ENCODE measurements at places on chromosomes 3 and 15.

GRCh38 chr3:172982736-172983364, 158.2 kb downstream of the SPATA16 start:
- no peak for DNase-seq

DNA sequence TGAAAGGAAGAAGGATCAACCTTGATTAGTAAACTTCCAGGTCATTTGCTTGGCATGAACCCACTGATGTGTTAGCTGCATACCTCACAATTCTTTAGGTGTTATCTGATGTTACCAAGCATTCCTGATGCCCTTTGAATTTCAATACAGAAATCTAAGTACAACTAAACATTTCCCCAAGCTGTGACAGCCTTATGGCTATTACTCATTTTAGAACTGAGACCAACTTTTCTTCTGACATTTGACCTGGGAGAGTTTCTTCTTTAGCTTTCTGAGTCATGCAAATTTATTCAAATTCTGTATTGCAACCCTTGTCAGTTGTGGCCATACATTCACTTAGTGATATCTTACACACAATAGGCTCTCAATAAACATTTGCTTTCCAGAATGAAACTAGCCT, 124.3 kb downstream of the TIGIT start:
- DNase-seq: no peak

- DNase-seq: no peak
Observed at GRCh38 chr3:181756645-181757297, 45.0 kb downstream of the SOX2 start.

- DNase-seq: no peak
Observed at GRCh38 chr3:183815951-183816475, 9.4 kb downstream of the MAP6D1 start.

GRCh38 chr3:41693799-41694198, 268.1 kb downstream of the ULK4 start:
- DNase-seq: no peak

DNA sequence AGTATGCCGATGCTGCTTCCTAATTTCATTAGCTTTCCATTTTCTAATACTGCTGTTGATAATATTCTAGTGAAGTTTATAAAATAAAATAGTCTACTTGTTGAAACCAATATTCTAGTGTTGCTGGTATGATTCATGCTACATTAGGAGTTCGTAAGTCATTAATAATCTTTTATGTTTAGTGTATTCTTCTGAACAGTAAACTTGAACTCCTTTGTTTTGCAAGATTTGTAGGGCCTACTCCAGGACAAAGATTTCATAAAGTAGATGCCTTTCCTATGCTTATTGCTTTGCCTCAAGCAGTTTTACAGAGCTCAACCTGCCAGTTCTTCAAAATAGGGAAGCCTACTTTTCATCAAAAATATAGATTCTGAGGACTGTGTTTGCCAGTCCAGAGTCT, 111.5 kb downstream of the RSRC1 start:
- DNase-seq: no peak

DNA sequence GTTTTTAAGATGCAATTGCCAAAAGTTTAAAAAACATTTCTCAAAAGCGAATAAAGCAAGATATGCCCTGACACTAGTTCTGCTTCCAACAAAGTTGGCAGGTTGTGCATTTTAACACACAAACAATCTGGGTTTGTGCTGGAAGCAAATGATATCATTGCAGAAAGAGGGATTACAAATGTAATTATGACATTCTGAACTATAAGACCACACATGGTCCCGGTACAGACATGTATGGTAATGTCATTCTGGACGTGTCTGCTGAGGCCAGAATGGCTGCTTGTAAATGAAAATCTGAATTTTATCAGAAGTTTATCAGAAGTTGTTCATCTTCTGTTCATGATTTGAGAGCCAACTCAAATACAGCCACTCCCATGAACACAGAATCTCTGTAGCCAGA, 10.7 kb downstream of the TMC3 start:
- DNase-seq: no peak

- DNase-seq: no peak
Observed at GRCh38 chr15:89412905-89413411, 78.3 kb upstream of the POLG start.

DNA sequence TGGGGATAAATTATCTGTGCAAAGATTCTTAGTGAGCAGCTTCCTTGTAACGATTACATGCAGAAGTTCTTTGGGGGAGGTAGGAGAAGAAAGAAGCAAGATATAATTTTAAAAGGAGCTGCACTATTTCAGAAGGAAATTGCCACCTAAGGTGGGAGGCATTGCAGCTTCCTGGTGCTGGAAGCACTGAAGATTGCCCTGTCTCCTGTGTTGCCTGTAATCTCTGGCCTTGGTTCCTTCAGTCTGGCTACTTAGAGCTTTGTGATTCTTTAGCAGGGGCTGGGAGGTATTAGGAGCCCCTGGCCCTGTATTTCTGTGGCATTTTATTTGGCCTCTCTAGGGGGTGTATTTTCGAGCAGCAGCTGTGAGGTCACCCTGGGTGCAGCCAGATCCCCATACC, 35.5 kb downstream of the CACNA2D3 start:
- DNase-seq: no peak

GRCh38 chr3:47846186-47846879, 43.4 kb downstream of the DHX30 start:
- no peak for DNase-seq

GRCh38 chr15:85312486-85312885, 67.9 kb upstream of the AKAP13 start:
- no peak for DNase-seq

DNA sequence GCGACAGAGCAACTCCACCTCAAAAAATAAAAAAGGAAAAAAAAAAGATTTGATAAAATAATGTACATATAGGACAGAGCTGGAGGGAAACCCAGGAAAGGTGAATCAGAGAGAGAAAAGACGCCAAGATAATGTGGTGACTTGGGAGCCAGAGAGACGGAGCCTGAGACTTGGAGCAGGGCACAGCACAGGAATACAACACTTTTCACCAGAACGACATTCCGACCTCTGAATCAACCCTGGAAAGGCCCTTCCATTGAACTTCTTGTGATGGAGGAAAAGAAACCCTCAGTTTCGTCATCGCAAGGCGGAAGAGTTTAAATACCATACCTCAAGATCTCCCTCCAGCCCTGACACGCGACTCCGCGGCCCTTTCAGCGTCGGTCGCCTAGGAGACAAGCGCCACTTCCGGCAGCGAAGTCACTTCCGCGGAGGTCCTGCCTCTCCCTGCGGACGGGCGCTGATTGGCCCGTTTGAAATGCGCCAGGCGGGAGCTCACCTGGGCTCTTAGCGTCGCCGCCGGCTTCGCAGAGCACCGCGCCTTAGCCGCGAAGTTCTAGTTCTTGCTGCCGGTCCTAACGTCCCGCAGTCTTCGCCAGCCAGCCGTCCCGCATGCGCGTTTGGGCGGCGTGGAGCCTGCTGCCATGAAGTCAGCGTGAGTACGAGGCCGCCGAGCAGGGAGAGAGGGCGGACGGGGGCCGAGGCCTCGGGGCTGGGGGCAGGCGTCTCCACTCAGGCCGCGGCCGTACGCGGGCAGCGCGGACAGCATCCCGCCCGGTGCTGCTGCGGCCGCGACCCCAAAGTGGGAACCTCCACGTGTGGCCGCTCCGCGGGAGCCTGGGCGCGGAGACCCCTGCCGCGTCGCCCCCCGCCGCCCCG, at the start of gene KIF23:
Gene KIF23 (plus strand): TSS at position 528 of the 879 bp plus-strand sequence. CDS start 117 bp downstream, at position 645.
- DNase-seq: peak; percentile 72

GRCh38 chr15:80404761-80405553, 775 bp downstream of the ARNT2 start:
- DNase-seq: no peak

- no peak for DNase-seq
Observed at GRCh38 chr3:23128655-23129054, 74.5 kb upstream of the UBE2E2 start.

DNA sequence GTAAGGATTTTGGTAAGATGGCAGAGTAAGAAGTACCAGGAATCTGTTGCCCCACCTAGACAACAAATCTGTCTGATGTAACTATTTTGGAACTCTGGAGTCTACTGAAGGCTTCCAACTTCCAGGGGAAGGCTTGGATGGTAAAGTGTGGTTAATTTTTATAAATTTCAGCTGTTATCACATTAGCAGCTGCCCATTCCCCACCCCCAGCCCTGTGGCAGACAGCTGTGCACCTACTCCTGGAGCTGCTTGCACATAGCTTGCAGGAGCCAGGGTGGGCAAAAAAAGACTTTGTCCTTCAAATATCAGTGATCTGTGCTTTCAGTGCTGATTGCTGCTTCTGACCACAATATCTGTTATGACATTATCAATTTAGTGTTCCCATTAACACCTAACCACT, 47.4 kb downstream of the FRMD5 start:
- DNase-seq: no peak

DNA sequence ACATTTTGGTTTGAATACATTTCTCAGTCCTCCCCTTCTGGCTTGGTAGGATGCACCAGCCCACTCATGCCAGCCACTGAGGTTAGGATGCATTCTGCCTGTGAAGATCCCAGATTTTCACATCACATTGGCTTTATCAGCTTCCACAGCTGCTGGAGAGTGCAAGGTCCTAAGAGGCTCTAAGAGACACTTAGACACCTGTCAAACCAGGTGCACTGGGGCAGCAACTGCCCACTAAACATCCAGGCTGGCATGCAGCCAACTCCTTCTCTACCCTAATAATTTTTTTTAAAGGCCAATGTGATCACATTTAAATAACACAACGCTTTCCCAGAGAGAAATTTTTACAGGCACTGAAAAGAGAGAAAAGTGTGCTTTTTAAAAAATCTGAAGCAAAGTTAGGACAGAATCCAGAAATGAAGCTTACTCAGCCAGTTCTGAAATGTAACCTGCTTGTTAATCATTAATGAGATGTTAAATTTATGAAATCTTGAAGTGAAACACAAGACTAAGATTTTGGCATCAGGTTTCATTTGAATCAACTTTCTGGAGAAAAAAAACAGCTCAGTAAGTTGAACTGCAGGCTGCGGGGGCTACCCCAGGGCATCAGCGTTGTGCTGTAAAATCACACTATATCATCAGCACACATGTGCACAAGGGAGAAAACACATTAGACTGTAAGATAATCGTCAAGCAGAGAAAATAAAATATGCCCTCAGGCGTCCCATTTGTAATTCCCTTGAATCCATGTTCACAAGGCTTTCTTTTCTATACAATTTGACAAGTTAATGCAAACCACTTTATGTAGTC, 312.9 kb downstream of the ZBBX start:
- no peak for DNase-seq

DNA sequence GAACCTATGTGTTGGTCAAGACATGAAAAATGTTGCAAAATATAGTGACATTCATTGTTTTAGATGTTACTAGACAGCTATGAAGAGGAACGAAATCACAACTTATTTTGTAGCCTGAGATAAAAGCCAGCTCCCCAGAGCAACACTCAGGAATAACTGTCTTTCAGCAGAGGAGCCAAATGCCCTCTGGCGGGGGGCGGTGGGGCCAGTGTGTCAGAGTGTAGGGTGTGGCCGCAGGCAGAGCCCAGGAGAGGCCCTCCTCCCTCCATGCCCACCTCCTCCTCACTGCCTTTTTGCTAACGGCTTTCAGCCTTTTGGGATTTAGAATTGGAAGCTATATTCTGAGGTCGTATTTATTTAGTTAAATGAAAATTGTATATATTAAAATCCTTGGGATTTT, 16.9 kb downstream of the APOD start:
- no peak for DNase-seq

- no peak for DNase-seq
Observed at GRCh38 chr3:140748-141330, 55.7 kb upstream of the CHL1 start.

DNA sequence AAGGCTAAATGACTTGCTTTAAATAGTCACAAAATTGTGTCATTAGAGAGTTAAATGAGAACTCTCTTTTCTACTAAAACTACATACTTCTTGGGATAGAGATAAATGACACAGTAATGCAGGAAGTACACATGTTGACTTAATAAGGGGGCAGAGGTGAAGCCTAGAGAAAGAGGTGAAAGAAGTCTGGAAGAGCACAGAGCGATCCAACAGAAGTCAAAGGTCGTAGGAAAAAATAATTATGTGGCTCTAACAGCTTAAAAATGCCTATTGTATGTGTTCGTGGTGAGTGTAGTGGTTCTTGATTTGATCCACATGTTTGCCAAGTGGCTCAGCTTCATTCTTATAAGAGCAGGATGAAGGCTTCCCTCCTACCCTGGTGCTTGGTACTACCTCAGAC, 61.7 kb downstream of the TMEM212 start:
- no peak for DNase-seq

- no peak for DNase-seq
Observed at GRCh38 chr3:23002836-23003732, 200.0 kb upstream of the UBE2E2 start.

- no peak for DNase-seq
Observed at GRCh38 chr15:91408476-91409076, 308.5 kb downstream of the SV2B start.

- DNase-seq: peak; percentile 54
Observed at GRCh38 chr3:25037049-25037547, 391.0 kb upstream of the RARB start.

GRCh38 chr3:165196577-165197480, 645 bp upstream of the SLITRK3 start:
- DNase-seq: no peak

DNA sequence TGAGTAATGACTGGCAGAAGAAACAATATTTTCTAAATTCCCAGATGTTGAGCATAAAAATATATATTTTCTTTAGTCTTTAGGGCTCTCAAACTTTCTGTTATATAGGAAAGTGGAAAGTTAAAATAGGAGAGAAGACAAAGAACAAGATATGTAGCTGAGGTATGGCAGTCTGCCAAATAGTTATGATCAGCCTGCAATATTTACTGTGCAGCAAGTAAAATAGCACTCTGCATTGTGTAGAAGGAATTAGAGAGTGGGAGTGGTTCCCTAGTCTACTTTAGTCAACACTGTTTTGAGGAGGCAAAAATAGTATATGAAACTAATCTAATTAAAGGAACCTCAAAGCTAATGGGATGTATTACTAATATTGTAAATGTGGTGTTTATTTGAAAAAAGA, 978.1 kb upstream of the ALCAM start:
- no peak for DNase-seq

GRCh38 chr3:106018929-106019550, 150.2 kb upstream of the CBLB start:
- DNase-seq: no peak

- no peak for DNase-seq
Observed at GRCh38 chr3:50003216-50003615, 63.3 kb downstream of the RBM6 start.

GRCh38 chr3:14439501-14440167, 37.2 kb downstream of the SLC6A6 start:
- no peak for DNase-seq

- no peak for DNase-seq
Observed at GRCh38 chr3:44418549-44418948, 58.9 kb downstream of the ZNF445 start.

DNA sequence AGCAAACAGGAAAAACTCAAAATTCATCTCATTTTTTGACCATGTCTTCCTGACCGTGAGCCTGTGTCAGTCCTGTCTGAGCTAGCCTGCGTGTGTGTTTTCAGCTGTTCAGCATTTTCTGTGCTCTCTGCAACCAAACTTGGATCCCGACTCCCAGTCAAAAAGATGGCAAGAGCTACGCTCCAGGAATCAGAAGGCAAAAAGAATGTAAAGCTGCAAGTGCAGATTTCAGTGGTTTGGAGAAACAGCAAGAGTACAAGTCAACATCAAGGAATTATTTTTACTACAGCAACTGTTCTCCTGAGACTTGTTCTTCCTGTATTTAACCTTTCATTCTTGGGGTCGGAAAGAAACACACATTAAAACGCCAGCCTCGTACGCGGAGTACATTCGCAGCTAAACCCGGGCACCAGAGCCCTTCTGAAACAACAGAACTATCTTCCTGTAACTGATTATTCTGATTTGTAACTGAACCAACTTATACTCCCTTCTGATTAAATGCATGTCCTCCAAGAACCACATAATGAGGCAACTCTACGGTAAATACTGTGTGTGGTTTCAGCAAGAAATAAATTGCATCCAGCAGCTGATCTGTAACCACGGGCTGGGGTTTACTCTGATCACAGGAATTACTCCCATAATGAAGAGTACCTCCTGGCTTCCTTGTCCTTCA, 107.4 kb downstream of the LRIG1 start:
- peak; percentile 32 for DNase-seq

Measured in AG09309 (cell line).